NCI-H2107 (cell line): ENCODE measurements at places on chromosomes 13 and 19.

DNA sequence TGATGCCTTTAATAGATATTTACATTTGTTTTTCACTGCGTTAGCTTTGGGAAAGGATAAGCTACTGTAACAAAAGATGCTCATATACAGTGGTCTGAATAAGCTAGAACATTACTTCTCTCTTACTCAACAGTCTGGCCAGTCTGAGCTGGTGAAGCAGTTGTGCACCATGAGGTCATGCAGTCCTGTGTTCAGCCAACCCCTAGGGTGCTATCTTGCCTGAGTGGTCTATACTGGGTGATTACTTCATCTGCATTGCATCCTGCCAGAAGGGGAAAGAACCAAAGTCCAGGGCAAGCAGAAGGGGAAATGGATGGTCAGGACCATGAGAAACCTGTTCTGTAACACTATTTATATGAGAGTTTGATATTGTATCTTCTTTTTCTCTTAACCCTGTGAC, 31.5 kb downstream of the ERCC5 start:
- no peak for DNase-seq

DNA sequence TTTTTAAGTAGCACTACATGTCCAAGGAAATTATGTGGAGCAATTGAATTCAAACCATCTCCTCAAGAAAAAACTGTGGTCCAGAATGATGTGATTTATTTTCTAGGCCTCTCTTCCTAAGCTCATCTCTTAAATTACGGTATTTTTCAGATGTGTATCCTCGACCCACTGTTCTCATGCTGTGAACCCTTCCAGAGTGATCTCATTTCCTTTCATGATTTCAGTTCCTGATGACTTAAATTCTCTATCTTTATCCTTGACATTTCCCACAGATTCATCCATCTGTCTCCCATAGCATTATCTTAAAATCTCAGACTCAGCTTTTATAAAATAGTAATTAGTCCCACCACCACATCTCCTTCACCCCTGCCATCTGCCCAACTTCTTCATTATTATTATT, 117.6 kb upstream of the SPRY2 start:
- no peak for DNase-seq

GRCh38 chr13:75910591-75910990, 274.5 kb downstream of the LMO7 start:
- no peak for DNase-seq

- no peak for DNase-seq
These were observed 7.2 kb downstream of the ZNF708 start for GRCh38 chr19:21321996-21322395.

DNA sequence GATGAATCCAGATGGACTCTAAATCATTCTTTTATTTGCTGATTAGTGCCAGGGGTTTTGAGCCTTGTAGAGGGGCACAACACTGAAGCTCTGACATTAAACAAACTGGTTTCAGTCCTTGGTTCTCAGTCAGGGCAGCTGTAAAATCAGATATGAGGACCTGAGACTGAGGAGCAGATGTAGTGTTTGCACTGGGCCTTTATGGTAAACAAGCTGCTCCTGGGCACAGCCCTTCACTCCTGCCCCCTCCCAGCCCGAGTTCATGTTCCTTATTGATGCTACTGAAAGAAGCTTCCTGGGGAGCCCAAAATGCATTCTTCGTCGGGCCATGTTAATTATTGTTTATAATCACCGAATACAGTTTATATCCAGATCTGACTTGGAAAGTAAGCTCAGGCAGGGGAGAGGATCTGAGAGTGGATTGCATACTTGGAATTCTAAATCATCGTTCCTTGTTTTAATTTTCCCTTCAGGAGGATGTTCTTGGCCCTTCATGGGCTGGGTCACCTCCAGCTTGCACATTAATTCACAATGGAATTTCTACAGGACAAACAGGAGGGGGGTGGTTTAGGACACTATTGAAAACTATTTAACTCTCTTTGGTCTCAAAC, 213.5 kb downstream of the FGF9 start:
- DNase-seq = no peak

GRCh38 chr13:105642511-105642958, 892.9 kb downstream of the EFNB2 start:
- DNase-seq = no peak

- DNase-seq = no peak
These were observed 178.8 kb downstream of the KATNAL1 start for GRCh38 chr13:30128591-30128990.

- DNase-seq = no peak
These were observed 3.1 kb downstream of the ABHD17A start for GRCh38 chr19:1882089-1882785.

DNA sequence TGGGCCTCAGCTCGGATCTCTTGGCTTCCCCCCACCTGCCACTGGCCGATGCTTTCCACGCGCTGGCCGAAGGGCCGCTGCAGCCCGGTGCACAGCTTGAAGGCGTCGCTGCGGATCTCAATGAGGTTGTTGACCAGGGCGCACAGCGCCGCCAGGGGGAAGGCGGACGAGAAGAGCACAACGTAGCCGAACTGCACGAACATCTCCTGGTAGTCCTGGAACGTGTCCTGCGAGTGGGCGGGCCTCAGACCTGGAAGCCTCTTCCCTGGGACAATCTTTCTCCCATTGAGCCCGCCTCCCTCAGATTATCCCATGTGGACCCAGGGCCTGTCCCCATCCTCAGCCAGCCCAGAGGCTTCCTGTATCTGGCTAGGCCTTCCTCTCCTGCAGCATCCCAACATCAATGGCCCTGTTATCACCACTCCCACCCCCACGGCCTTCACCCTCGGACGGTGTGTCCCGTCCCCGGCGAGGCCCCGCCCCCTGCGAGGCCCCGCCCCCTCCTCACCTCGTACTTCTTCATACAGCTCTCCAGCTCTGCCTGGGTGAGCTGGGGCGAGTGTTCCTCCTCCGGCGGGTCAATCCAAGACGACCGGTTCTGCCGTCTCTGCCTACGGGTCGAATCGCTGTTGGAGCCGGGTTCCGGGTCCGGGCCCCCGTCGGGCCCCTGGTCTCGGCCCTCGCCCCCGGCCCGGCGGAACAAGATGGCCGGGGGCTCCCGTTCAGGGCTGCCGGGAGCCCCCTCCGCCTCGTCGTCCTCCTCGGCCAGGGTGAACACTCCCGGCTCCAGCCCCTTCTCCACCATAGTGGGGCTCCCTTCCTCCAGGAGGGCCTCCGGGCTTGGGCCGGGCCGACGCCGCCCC, 6.8 kb downstream of the ANO8 start:
- DNase-seq = no peak

DNA sequence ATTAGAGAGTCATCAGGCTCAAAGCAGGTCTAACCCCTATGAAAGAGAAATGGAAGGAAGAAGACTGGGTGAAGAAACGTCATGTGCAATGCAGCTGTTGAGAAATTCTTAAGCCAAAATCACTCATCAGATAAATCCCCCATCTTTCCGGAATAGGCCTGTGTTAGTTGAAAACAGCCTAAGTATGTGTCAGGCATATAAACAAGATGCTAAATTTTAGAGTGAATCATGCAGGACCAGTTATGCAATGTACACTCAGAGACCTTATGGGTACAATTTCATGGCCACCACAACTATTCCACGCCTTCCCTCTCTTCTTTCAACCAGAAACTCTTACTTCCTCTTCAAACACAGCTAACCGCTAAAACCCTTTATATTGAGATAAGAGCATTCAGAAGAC, 717.7 kb upstream of the ATXN8OS start:
- no peak for DNase-seq

GRCh38 chr19:45623984-45624383, 15.2 kb downstream of the EML2 start:
- DNase-seq = no peak

GRCh38 chr19:16814526-16815100, 14.6 kb upstream of the SIN3B start:
- DNase-seq = no peak

DNA sequence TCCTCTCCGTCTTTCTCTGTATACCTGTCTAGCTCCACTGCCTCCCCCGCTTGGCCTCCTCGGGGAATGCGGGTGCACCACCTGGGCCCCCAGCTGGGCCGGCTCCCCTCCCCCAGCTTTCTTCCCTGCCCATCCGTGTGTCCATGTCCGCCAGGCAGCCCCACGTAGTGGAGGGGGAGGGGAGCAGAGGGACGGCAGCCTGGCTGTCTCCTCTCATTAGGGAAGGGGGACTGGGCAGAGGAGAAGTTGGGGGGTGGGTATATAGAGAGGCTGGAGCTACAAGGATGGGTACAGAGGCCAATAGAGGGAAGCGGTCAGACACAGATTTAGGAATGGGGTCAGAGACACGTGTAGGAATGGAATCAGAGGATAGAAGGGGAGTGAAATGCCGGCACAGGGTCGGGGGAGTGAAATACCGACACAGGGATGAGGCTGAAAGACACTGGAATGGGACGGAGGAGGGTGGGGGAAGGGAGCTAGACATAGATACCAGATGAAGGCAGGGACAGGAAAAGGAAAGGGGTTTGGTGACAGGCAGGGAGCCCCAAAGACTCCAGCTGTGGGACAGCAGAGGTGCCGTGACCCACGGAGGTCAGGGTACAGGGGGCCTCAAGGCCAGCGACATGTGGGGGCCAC, 2.8 kb downstream of the NECTIN2 start:
- no peak for DNase-seq

- DNase-seq = no peak
These were observed 6.2 kb downstream of the GFY start for GRCh38 chr19:49431330-49431749.

DNA sequence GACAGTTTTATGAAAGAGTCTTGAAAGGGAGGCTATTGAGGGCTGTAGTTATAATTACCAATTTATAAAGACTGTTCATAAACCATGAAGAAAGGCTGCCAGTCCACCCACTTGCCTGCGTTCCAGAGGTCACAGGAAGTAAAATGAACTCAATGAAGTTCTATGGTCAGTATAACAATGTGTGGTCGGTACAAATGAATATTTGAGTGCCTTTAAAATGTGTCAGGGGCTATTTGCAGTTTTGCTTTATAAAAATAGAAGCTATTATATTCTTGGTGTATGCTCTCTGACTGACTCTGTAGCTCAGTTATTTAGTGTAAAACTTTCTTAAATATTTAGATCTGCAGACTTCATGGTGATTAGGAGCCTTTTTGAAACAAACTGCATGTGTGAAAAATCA, 47.0 kb downstream of the ESD start:
- no peak for DNase-seq

GRCh38 chr19:17803264-17803896, 8.4 kb downstream of the B3GNT3 start:
- DNase-seq = no peak
